ENCODE measurements at places on chromosomes 7 and 10. TPM values are rescaled to one million over a fixed set of nuclear protein-coding genes. Genes with fewer than 3 reads are reported as not detected.

Gene ANAPC16
- total RNA-seq: 155 TPM

Gene MKI67
- 6.4 TPM for total RNA-seq

Gene PNLIPRP3
- 0.66 TPM for total RNA-seq

Gene GARIN1A
- total RNA-seq: 2.9 TPM

GRCh38 chr10:29412485-29412884 is 123.6 kb downstream of the LYZL1 start:
- DNase-seq: no peak

GRCh38 chr7:128053023-128053422 is 21.8 kb upstream of the LRRC4 start:
- no peak for DNase-seq

DNA sequence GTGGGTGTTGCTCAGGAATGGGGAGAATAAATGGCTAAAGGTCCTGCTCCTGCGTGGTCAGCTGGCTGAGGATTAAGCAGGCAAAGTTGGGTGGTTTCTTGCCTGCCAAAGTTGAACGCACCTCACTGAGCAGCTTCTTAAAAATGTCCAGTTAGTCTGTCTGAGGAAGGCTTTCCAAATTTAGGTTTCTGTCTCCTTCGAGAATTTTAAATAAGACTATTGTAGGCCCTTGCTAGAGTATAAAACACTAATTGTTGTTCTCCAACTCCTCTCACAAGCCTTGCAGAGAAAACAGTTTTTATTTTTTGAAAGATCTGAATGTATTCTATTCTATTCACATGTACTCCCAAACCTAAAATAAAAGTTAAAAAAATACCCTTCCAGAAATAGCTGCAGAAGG is 122.0 kb upstream of the LAMB4 start:
- no peak for DNase-seq

GRCh38 chr10:52566471-52567246 is 205.9 kb downstream of the MBL2 start:
- no peak for DNase-seq

- no peak for DNase-seq
These were observed 159.9 kb upstream of the ADCY1 start for GRCh38 chr7:45414226-45414625.

GRCh38 chr7:44964384-44964830 is 14.4 kb downstream of the MYO1G start:
- no peak for DNase-seq

DNA sequence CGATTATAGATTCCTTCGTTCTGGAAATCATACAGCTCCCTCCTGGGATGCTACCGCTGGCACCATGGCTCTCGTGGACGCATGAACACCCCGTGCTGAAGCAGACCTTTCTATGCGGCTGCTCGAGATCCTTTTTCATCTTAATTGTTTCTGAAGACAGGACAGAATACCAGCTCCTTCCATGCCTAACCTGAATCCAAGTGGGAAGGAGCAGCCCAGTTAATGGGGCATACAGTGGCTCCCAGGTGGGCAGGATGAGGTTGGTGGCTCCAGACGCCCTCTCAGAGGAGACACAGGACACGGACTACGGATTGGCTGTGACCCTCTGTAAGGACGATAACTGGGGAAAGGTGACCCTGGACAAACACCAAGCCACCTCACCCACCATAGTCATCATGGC is 18.4 kb upstream of the LOXL4 start:
- no peak for DNase-seq
